ENCODE measurements at places on chromosomes 16 and 17. TPM values are rescaled to one million over a fixed set of nuclear protein-coding genes. Genes with fewer than 3 reads are reported as not detected.

The QPRT gene
- 106 TPM for total RNA-seq

The SBK1 gene
- total RNA-seq: 91.2 TPM

The RASL10B gene
- 13.7 TPM for total RNA-seq

The RNF43 gene
- 19.2 TPM for total RNA-seq

The PRSS27 gene
- total RNA-seq: 6.3 TPM

GRCh38 chr17:35372846-35373533 lies 431 bp downstream of the SLFN11 start:
- DNase-seq: no peak
- no peak overlapping the region for H3K27ac ChIP-seq
- peak overlapping the region; percentile 65 for H3K4me3 ChIP-seq
- peaks cover 82% of the 10 kb centered on the region for H3K27me3 ChIP-seq

DNA sequence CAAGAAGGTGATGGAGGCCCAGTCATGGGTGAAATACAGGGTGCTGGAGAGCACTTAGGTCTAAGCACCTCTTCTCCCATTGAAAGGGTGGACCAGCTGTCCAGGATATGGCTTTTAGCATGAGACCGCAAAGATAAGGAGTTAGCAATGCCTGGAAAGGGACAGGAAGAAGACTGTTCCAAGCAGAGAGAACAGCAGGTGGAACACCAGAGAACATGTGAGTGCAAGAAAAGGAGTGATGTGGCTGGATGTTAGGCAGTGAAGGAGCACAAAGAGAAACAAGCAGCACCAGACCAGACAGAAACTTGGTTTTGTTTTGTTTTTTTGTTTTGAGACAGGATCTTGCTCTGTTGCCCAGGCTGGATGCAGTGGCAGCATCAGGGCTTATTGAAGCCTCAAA lies 45.4 kb upstream of the CCL1 start:
- peaks cover 35% of the 10 kb centered on the region for H3K27me3 ChIP-seq
- no peak overlapping the region for H3K27ac ChIP-seq
- no peak for DNase-seq
- H3K36me3 ChIP-seq: no peaks in the 10 kb centered on the region
- no peaks in the 10 kb centered on the region for H3K4me1 ChIP-seq

GRCh38 chr17:11644265-11645212 lies 46.3 kb downstream of the DNAH9 start:
- no peaks in the 10 kb centered on the region for H3K4me1 ChIP-seq
- peak; percentile 39 for DNase-seq
- H3K4me3 ChIP-seq: no peak overlapping the region
- no peak overlapping the region for H3K27ac ChIP-seq

- no peak overlapping the region for H3K27ac ChIP-seq
- no peaks in the 10 kb centered on the region for H3K36me3 ChIP-seq
- H3K27me3 ChIP-seq: no peaks in the 10 kb centered on the region
- no peak overlapping the region for H3K4me3 ChIP-seq
These were observed 213.3 kb upstream of the AXIN2 start for GRCh38 chr17:65774787-65775186.

- H3K27ac ChIP-seq: peak overlapping the region; percentile 88
- no peak overlapping the region for H3K4me3 ChIP-seq
- peaks cover 28% of the 10 kb centered on the region for H3K4me1 ChIP-seq
- DNase-seq: peak; percentile 59
- peaks cover 17% of the 10 kb centered on the region for H3K27me3 ChIP-seq
These were observed 114.0 kb downstream of the CMIP start for GRCh38 chr16:81558444-81559175.

- no peak overlapping the region for H3K27ac ChIP-seq
- H3K36me3 ChIP-seq: peaks cover 8% of the 10 kb centered on the region
- no peak for DNase-seq
- H3K4me3 ChIP-seq: no peak overlapping the region
- no peaks in the 10 kb centered on the region for H3K27me3 ChIP-seq
These were observed 130.8 kb downstream of the CLEC16A start for GRCh38 chr16:11075163-11075562.

GRCh38 chr17:36876966-36877365 lies 60.3 kb upstream of the LHX1 start:
- no peaks in the 10 kb centered on the region for H3K4me1 ChIP-seq
- no peaks in the 10 kb centered on the region for H3K36me3 ChIP-seq
- H3K4me3 ChIP-seq: no peak overlapping the region
- peaks cover 23% of the 10 kb centered on the region for H3K27me3 ChIP-seq
- H3K27ac ChIP-seq: no peak overlapping the region

DNA sequence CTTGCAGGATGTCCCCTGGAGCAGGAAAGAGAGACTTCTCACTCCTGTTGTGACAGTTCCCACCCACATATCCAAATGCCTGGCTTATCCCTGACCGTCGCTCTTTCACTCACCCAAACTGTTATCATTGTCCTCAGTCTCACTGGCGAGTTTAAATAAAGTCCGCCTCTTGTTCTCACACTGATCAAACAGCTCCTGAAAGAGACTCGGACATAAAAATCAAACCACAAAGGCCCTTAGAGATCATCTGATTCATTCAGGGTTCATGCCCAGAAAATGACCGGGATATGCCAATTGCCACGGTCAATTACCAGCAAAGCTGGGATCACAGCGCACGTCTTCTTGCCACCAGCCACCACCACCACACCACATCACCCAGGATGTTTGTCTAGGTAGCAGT lies 19.9 kb downstream of the GGA3 start:
- no peaks in the 10 kb centered on the region for H3K27me3 ChIP-seq
- no peak overlapping the region for H3K27ac ChIP-seq
- H3K4me1 ChIP-seq: no peaks in the 10 kb centered on the region
- H3K4me3 ChIP-seq: no peak overlapping the region
- peaks cover 15% of the 10 kb centered on the region for H3K36me3 ChIP-seq
- DNase-seq: no peak

DNA sequence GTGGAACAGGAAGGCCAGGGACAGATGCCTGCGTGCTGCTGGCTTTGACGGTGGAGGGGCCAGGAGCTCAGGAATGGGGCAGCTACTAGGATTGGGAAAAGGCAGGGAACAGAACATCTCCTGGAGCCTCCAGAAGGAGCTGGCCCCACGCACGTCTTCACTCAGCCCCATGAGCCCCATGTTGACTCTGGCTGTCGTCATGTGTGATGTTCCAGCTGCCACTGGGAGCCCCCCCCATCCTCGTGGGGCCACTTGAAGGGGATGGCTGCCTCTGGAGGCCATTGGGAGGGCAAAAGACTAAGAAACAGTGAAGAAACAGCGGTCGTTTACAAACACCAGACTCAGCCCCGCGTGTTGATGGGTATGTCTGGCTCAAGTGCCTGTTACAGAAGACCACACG lies 18.5 kb upstream of the APRT start:
- H3K4me1 ChIP-seq: no peaks in the 10 kb centered on the region
- no peaks in the 10 kb centered on the region for H3K36me3 ChIP-seq
- DNase-seq: no peak
- no peak overlapping the region for H3K4me3 ChIP-seq
- H3K27ac ChIP-seq: no peak overlapping the region

DNA sequence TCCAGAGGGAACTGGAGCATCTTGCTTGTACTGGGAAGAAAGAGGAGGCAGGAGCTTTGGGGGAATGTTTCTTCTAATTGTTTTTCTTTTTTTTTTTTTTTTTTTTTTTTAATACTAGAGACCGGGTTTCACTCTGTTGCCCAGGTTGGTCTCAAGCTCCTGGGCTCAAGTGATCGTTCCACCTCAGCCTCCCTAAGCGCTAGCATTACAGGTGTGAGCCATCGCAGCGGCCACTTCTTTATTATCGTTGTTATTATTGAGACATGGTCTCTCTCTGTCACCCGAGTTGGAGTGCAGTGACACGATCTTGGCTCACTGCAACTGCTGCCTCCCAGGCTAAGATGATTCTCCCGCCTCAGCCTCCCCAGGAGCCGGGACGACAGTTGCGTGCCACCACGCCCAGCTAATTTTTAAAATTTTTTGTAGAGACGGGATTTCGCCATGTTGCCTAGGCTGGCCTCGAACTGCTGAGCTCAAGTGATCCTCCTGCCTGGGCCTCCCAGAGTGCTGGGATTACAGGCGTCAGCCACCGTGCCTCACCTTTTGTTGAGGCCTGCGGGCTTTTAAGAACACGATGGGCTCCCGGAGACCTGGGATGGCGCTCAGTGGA lies 137.3 kb upstream of the GSE1 start:
- H3K27ac ChIP-seq: no peak overlapping the region
- DNase-seq: no peak
- no peak overlapping the region for H3K4me3 ChIP-seq
- H3K4me1 ChIP-seq: peaks cover 18% of the 10 kb centered on the region
- H3K36me3 ChIP-seq: no peaks in the 10 kb centered on the region

- no peak for DNase-seq
- no peak overlapping the region for H3K4me3 ChIP-seq
- peaks cover 2% of the 10 kb centered on the region for H3K27me3 ChIP-seq
- no peak overlapping the region for H3K27ac ChIP-seq
- H3K36me3 ChIP-seq: peaks cover 8% of the 10 kb centered on the region
- no peaks in the 10 kb centered on the region for H3K4me1 ChIP-seq
These were observed 117.7 kb upstream of the ELAC2 start for GRCh38 chr17:13135506-13135905.

DNA sequence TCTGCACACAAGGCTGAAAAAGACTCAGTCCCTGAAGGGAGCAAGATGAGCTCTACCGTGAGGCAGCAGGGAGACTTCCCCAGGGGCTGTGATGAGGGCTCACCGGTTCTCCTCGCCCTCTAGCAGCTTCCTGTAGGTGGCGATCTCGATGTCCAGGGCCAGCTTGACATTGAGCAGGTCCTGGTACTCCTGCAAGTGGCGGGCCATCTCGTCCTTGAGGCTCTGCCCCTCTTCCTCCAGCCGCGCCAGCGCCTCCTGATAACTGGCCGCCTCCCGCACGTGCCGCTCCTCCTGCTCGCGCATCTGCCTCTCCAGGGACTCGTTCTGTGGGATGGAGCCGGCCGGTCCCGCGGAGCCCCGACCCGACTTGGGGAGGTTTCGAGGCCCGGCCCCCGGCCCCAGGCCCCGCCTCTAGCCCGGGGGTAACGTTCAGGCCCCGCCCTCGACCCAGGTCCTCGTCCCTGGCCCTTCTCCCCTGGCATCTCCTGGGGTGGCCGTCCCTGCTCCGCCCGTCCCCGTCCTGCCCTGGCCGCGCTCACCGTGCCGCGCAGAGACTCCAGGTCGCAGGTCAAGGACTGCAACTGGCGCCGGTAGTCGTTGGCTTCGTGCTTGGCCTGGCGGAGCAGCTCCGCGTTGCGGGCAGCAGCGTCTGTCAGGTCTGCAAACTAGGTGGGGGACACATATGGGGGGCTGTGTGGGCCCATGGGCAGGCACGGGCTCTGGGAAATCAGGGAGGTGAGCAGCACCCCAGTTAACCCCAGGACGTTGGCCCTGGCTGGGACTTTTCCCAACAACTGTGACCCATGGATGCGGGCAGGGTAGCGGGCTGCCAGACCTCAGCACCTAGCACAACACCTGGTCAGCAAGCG lies 3.9 kb downstream of the GFAP start:
- no peak overlapping the region for H3K27ac ChIP-seq
- DNase-seq: peak; percentile 58
- H3K4me3 ChIP-seq: peak overlapping the region; percentile 50
- H3K4me1 ChIP-seq: no peaks in the 10 kb centered on the region

GRCh38 chr16:31177136-31177535 lies 2.8 kb upstream of the FUS start:
- no peak for DNase-seq
- peaks cover 10% of the 10 kb centered on the region for H3K4me1 ChIP-seq
- no peak overlapping the region for H3K27ac ChIP-seq

- no peak for DNase-seq
- H3K27me3 ChIP-seq: no peaks in the 10 kb centered on the region
- H3K36me3 ChIP-seq: no peaks in the 10 kb centered on the region
- no peak overlapping the region for H3K4me3 ChIP-seq
- peaks cover 3% of the 10 kb centered on the region for H3K4me1 ChIP-seq
These were observed 33.6 kb downstream of the SCPEP1 start for GRCh38 chr17:57011491-57012015.

All from progenitor cell of endocrine pancreas (in vitro differentiated cells).